OCI-LY7 (cell line): ENCODE measurements at places on chromosomes 2 and 18.

DNA sequence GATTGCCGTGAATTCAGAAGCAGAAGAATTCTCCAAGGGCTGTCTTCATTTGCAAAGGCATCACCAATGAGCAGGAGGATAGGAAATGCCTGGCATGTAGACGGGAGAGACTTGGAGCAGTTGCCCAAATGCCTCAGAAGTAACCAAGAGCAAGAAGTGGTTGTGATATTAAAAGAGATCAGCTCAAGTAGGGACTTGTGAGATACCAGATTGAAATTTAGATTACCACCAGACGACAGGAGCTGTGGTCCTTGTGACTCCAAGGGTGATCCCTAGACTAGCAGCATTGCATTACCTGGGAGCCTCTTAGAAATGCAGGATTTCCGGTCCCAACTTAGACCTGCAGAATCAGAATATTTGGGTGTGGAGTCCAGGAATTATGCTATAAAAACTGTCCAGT, 228.6 kb upstream of the EPAS1 start:
- no peak for DNase-seq

DNA sequence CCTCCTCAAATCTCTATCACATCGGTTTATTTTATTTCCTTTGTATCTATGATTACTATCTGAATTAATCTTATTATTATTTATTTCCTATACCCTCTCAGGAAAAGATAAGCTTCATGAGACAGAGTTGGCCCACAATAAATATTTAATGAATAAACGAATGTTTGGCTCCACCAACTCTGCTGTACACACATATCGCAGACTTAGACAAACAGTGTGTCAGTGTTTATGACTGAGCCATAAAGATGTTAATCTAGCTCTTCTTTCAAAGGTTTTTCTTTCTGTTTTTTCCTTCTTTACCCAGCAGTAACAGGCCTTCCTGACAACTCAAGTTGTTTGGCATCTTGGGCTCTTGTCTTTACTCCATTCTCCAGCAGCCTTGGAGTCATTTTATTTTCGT, 329.5 kb downstream of the CDH2 start:
- no peak for DNase-seq

- peak; percentile 5 for DNase-seq
Measured at GRCh38 chr2:200305797-200306195, 697 bp upstream of the SPATS2L start.

GRCh38 chr2:229071292-229071976, 199.7 kb downstream of the PID1 start:
- no peak for DNase-seq

DNA sequence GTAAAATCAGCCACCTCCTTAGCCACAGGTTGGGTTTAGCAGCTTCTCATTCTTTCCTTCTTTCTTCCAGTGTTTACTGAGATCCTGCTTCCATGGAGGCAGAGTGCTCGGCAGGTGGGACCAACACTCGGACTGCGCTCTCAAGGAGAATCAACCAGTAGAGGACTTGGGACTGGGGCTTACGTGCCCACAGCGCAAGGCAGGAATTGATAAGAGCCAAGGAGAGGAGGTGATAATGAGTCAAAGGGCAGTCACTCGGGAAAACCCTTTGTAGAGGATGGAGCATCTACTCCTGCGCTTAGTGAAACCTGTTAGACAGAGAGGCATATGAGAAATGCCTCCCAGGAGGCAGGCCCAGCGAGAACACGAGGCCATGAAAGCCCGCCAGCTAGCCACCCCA, 2.9 kb upstream of the MRO start:
- DNase-seq, result no peak

GRCh38 chr2:59936048-59936447, 617.4 kb downstream of the BCL11A start:
- no peak for DNase-seq

- peak; percentile 5 for DNase-seq
Measured at GRCh38 chr2:121479882-121480522, 50.7 kb upstream of the RNU4ATAC start.

DNA sequence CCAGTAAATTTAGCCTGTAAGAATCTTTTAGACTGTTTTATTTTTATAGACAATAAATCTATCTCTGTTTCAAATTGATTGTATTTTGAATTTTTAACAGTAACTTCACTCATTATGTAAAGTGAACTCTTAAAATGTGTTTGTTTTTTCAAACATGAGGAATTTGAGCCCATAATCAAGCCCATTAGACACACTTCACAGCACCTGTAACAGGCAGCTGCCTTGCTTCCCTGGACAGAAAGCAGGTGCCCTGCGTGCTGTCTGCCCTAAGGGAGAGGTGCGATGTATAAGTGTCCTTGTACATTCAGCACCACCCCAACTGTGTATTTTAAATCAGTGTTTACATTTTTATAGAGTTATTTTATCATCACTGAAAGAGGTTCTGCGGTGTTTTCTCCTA, 186.5 kb upstream of the TPO start:
- DNase-seq, result no peak

DNA sequence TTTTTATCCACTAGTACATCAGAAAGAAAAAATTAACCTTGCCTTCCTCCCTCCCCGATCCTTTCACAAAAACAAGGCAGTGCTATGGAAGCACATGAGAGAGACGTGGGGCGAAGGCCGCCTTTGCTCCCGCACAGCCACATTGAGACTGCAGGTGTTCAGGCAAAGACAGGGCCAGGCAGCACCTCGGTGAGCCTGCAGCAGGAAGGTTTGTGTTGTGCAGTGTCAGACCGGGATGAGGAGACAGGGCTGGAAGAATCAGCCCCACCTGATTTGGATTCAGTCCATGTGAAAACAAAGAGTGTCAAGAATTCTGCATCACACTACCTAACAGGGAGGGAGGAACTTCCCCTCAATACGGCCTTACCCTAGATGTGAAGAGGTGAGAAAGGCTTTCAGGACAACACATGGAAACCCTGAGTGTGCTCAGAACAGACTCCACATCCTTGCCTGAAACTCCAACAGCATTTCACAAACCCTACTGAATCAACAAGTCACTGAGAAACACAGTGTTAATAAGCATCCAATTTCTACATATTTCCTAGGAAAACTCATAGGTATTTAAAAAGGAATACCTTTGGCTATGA, 59.6 kb downstream of the HDAC4 start:
- no peak for DNase-seq

- no peak for DNase-seq
Measured at GRCh38 chr18:36633961-36634412, 194.8 kb downstream of the TPGS2 start.

DNA sequence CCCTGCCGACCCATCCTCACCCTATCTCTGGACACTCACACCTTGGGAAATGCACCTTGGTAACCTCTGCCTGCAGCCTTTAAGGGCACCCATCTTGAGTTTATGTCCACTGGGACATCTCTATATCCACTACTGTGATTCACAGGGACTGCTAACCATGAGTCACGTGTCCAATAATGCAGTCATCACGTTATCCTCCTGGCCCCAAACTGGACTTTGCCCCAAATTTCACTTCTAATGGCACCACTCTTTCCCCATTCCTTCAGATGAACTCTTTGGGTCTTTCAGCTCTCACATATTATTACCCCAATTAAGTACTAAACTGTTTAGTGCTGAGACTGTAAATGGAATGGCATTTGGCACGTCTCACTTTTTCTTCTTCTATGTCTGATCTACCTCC, 71.2 kb upstream of the TMEM200C start:
- no peak for DNase-seq

GRCh38 chr2:218027426-218028188, 24.8 kb upstream of the TNS1 start:
- no peak for DNase-seq

DNA sequence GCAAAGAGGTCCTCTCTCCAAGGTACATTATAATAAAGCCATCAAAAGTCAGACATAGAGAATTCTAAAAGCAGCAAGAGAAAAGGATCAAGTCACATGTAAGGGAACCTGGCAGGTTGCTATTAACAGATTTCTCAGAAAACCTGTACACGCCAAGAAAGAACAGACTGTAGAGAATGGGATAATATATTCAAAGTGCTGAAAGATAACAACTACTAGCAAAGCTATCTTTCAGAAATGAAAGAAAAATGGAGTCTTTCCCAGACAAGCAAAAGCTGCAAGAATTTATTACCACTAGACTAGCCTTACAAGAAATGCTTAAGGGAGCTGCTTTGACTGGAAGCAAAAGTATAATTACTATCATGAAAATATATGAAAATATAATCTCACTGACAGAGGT, 81.5 kb downstream of the PTPN2 start:
- no peak for DNase-seq

GRCh38 chr2:15511686-15512085, 49.4 kb downstream of the NBAS start:
- no peak for DNase-seq

DNA sequence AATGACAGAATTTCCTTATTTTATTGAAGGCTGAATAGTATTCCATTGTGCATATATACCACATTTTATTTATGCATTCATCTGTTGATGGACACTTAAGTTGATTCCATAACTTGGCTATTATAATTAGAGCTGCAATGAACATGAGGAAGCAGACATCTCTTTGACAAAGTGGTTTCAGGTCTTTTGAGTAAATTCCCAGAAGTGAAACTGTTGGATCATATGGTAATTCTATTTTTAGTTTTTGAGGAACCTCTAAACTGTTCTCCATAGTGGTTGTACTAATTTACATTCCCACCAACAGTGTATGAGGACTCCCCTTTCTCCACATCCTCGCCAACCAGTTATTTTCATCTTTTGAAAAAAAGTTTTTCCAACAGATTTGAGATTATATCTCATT, 77.5 kb downstream of the TMEM200C start:
- DNase-seq, result no peak

- no peak for DNase-seq
Measured at GRCh38 chr2:190162851-190163250, 100.3 kb upstream of the MSTN start.

GRCh38 chr2:173254659-173255058, 100.0 kb upstream of the CDCA7 start:
- no peak for DNase-seq

- no peak for DNase-seq
Measured at GRCh38 chr2:3672861-3673678, 15.1 kb downstream of the ALLC start.

GRCh38 chr18:46070815-46071652, 1.0 kb downstream of the PSTPIP2 start:
- DNase-seq, result no peak

GRCh38 chr2:46945671-46946070, 30.1 kb upstream of the MCFD2 start:
- no peak for DNase-seq

DNA sequence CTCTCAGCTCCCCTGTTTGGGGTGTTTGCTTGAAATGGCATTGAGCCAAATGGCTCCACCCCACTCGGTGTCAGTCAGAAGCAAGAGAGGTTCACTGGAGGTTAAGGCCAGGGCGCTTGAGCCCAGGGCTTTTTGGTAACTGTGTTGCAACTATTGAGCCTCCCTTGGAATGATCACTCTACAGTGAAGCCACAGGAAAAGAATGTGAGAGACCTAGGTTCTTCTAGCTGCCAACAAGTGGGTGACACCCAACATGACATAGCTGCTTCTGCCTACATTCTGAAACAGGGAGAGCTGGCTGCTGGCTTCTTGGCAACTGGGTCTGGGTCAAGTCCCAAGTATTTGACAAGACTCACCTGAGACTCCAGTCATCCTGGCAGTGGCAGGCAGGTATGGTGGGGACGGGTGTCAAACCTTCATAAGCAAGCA, 7.1 kb upstream of the GRHL1 start:
- no peak for DNase-seq

DNA sequence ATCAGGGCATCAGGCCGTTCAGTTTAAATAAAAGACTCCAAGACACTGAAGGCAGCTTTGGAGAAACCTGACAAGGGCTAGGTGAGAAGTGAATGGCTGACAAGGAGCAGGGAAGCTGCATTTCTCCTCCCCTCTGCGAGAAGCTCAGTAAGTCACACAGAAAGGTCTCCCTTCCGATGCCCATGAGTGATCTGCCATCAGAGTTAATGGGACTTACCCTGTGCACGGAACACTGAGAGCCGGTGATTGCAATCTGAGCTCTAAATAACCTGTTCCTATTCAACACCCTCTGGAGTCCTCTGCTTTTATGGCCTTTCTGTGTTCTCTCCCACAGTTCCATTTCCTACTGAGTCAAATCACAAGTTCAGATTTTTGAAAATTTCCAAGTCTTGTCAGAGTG, 322.2 kb upstream of the MYT1L start:
- DNase-seq, result no peak

GRCh38 chr2:130846686-130847375, 10.1 kb downstream of the ARHGEF4 start:
- DNase-seq, result no peak

DNA sequence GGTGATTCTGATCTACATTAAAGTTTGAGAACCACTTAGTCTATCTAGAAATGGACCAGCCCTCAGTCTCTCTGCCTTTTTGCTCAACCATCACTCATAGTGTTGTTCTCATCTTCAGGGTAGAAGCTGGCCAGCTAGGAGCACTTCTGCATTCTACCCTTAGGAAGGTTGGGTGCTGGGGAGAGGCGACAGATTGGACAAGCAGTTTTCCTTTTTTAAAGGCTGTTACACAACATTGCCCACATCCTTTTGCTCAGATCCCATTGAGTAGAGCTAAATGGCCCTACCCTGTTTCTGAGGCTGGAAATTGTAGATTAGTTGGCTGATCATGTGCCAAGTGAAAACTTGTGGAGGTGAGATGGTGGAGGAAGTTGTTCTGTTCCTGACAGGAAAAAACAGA, 35.6 kb downstream of the OSBPL6 start:
- DNase-seq, result no peak

- no peak for DNase-seq
Measured at GRCh38 chr2:101267671-101268656, 15.3 kb downstream of the CNOT11 start.

GRCh38 chr18:75779450-75779849, 351.9 kb upstream of the SMIM21 start:
- DNase-seq, result no peak

DNA sequence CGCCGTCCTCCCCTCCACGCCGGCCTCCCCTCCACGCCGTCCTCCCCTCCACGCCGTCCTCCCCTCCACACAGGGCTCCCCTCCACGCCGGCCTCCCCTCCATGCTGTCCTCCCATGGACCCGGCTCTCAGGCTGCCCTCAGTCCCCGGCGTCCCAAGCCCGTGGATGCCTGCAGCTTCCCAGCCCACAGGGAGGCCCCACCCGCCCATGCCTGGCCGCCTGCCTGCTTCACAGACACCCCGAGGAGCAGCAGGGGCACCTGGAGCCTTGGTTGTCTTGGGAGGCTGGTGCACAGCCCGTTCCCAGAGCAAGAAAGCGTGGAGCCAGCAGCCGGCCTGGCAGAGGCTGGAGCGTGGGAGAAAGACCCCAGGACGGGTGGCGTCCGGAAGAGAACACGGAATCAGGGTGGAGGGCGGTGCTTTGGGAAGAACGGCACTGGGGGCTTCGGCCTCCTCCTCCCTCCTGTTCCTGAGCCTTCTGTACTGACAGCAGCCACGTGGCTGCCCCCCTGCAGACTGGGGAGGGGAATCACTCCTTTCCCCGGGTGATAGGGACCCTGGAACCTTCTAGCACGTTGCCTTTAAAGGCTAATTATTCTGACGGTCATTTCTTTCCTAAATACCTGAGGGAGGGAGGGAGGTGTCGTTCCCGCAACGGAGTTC, 26.2 kb upstream of the KCNG2 start:
- no peak for DNase-seq
